ENCODE measurements at places on chromosomes 1 and 21. TPM values are rescaled to one million over a fixed set of nuclear protein-coding genes. Genes with fewer than 3 reads are reported as not detected.

DNA sequence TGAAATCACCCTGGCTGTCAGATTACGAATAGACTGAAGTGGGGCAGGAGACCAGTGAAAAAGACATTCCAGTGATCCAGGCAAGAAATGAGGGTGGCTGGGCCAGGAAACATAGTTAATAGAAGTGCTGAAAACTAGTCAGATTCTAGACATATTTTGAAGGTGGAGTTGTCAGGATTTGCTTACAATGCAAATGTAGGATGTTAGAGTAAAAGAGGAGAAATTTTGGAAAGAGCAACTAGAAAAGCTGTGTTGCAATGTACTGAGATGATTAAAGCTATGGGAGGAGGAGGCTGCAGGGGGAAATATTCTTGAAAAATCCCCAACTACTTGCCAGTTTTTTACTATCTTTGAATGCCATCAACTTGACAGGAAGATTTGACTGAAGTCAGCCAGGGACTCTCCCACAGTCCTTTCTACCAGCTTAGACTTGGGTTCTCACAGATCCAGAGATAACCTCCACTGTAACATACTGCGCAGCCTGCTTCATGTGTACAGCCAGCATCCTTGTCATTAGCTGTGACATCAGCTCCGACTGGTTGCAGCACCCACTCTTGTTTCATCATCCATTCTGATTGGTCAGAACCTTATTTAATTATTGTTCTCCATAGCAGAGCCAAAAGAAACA is 109.7 kb downstream of the TSEN15 start:
- no peak for DNase-seq

Gene ALDH9A1
- total RNA-seq: 41.3 TPM

Gene TTLL7
- total RNA-seq: 2.7 TPM

Gene SELL
- 111 TPM for total RNA-seq

Gene ENAH
- 1.1 TPM for total RNA-seq

GRCh38 chr1:17280894-17281293 is 27.1 kb upstream of the PADI4 start:
- DNase-seq: no peak

Gene CDC42BPA
- total RNA-seq: 3.0 TPM

- no peak for DNase-seq
Measured at GRCh38 chr1:66542314-66542713, 8.4 kb downstream of the SGIP1 start.

Gene BCAR3
- 0.66 TPM for total RNA-seq

DNA sequence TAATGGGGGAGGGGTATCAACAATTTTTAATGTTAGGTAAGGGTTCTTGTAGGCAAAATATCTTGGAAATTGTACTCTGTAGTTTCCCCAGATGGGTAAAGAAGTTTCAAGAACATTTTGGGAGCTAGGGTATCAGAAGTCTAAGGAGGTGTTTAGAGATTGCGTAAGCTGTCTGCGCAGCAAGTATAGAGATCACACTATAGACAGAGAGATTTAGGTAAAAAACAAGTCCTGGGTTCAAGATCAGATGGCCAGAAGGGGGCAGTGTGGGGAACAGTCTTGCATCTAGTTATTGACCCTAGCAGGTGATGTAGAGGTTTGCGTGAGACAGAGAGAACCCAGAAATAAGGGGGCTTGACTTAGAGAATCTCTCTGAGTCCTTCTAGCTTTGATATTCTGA is 80.8 kb downstream of the S1PR1 start:
- no peak for DNase-seq

- DNase-seq: no peak
Measured at GRCh38 chr1:10589074-10589473, 114.3 kb downstream of the PEX14 start.

GRCh38 chr1:111862599-111862998 is 106.9 kb downstream of the DDX20 start:
- DNase-seq: no peak

Gene ADORA1
- not detected for total RNA-seq

Gene NADK
- 77.1 TPM for total RNA-seq

Gene SLC9C2
- not detected for total RNA-seq

Gene C4BPB
- total RNA-seq: 1.2 TPM

DNA sequence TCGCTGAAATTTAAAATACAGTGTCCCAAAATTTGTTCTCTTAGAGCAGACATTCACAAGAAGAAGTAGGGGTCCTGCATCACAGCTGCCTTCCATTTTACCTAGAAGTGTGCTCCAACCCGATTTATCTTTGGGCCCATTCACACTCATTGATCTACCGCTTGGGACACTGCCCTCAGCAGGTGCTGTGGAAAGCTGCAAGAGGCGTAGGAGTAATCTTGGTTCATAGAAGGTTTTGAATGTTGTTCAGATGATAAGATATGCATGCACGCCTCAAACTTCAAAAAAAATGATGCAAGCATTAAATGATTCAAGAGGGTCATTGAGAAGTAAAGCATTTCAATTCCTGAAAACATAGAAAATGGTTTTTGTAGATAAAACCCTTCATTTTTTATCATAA is 18.6 kb upstream of the C1orf105 start:
- no peak for DNase-seq

GRCh38 chr1:83819436-83819835 is 179.5 kb downstream of the TTLL7 start:
- DNase-seq: no peak

DNA sequence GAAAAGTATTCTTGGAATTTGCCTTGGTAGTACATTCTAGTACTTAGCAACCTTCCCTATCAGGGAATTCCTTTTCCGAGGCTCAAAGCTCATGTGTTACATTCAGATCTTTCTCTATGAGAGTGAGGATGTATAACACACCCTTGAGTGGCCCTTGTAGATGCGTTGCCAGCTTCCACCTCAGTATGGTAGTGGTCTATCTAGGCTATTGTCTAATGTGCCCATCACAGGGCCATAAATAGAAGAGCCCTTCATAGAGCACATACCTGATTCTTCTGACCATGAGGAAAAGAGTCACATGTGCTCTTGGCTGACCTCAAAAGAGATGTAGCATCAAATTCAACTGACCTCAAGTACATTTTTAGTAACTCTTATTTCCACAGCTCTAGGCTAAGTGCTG is 14.0 kb upstream of the ZC3H11B start:
- no peak for DNase-seq

DNA sequence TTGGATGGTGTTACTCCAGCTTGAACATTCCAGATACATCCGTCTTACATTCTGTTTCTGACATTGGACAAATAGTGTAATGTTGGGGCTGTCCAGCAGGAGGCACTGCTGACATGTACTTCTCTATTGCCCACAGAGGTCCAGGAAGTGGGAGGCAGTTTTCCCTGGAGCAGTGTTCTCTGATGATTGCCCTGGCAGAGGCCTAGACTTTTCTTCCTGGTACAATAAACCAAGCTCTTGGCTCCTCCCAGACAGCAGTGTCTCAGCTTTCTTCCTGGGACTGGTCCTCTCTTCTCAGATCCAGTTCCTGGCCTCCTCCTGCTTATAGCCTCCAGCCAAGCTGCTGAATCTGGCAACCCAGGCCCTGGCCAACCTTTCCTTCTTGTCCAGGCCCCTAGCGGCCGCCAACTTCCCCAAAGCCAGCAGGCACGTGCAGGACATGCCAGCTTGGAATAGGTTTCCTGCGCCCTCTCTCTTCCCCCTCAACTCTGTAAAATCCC is 14.9 kb upstream of the IFNLR1 start:
- peak; percentile 36 for DNase-seq

Gene TMPRSS15
- not detected for total RNA-seq

DNA sequence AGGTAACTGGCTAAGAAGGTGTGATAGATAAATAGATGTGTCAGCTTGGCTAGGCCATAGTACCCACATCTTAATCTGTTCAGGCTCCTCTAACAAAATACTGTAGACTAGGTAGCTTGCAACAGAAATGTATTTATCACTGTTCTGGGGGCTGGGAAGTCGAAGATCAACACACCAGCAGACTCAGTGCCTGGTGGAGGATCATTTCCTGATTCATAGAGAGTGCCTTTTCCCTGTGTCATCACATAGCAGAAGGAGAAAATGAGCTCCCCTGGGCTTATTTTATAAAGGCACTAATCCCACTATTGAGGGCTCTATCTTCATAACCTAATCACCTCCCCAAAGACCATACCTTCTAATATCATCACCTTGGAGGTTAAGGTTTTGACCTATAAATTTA is 532.7 kb upstream of the OLFM3 start:
- no peak for DNase-seq

DNA sequence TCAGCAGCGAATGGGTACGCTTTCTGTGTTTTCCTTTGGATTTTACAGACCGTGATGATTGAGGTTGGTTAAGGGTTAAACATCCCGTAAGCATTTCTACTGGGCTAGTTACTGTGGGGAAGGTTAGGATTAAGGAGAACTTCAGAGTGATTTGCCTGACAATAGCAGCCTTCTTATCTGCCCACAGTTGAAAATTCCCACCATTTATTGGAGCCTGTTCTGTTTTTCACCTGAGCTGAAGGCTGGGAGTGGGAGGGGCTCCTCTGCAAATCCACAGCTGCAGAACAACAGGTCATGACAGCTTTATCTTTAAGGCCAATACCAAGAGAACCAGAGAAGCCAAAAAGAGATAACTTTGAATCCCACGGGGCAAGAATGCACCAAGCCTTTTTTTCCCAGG is 168.6 kb downstream of the KAZN start:
- DNase-seq: no peak

Gene CDCP2
- not detected for total RNA-seq

Gene RIPK4
- total RNA-seq: 0.76 TPM

DNA sequence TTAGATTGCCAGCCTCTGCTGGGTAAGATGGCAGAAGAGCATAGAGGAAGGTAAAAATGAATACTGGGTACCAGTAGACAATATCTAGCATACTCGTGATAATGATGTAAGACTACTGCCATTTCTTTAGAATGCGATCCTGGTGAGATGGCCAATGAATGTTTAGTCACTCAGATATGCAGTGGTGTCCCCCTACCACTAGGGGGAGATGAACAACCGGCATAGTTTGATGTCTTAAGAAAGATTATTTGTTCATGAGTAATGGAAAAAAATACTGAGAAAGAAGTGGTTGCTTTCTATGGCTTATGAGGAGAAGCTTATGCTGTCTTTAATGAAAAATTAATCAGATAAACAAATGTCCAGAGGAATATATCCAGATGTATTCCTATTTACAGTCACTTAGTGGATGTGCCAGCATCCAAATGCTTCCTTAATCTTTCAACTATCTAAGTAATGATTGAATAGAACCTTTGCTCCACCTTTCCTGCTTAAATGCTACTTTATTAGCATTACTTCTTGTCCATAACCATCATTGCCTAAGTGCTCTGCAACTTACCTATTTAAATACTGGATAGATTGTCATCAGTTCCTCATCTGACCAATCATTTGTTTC is 256.6 kb downstream of the ST6GALNAC3 start:
- DNase-seq: peak; percentile 33

GRCh38 chr1:62437273-62437940 is 558 bp downstream of the USP1 start:
- DNase-seq: peak; percentile 49

Gene KRTAP21-2
- total RNA-seq: not detected

GRCh38 chr1:198352975-198353695 is 187.3 kb downstream of the ATP6V1G3 start:
- no peak for DNase-seq

GRCh38 chr1:68782890-68783289 is 286.0 kb upstream of the DEPDC1 start:
- no peak for DNase-seq

Gene CRP
- not detected for total RNA-seq

Gene SMCP
- not detected for total RNA-seq

DNA sequence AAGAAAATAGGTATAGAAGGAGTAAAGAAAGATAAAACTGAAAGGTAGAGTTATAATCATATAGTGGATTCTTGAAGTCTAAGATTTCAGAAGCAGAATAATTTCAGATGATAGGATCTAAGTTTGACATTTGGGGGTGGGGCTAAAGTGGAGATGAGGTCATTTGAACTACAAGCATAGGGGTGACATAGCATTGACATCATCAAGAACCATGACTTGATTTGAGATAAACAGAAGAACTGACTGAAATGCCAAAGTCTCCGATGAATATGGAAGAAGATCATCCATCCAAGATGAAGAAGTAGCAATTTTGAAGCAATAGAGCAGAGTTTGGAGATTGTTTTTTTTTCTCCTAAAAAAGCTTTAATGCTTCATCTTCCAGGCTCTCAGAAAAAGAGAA is 122.3 kb downstream of the MACF1 start:
- DNase-seq: no peak

Gene GJA9
- total RNA-seq: not detected

DNA sequence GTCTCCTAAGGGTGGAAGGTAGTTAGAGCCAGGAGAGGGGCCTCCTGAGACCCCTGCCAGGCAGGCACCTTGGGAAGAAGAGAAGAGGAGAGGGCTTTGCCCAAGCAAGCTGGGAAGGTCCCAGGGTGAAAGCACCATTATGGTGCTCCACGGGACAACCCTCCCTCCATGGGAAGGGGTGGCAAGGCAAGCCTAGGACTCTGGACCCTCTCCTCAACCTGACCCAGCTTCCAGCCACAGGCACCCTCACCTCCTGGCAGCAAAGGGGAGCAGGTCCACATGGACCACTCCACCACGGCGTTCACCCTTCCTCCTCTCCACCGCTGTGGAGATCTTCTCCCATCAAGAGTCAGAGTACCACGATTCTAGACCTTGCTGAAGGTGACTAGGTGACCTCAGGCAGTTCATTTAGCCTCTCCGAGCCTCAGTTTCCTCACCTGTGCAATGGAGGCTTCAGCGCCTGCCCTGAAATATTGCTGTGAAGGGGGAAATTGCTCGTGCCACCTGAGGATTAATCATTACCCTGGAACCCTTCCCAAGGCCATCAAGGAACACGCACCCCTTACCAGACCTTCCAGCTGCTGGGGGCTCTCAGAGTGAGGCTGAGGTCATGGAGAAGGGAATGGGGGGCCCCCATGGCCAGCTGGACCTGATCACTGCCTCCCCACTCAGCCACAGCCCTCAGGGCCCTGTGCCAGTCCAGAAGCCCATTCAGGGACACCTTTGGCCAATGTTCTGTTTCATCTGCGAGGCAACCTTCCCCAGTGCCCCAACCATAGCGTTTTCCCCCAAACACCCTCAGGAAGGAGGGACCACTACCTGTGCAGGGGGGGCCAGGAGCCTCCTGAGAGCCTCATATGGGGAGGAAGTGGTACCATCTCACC is 1.6 kb downstream of the RAP1GAP start:
- DNase-seq: no peak

GRCh38 chr1:221700948-221701347 is 40.9 kb downstream of the DUSP10 start:
- no peak for DNase-seq

GRCh38 chr1:182110635-182111034 is 49.1 kb upstream of the ZNF648 start:
- DNase-seq: no peak

Gene TDRD10
- not detected for total RNA-seq

Gene TACSTD2
- 0.08 TPM for total RNA-seq

Gene C8B
- not detected for total RNA-seq

- no peak for DNase-seq
Measured at GRCh38 chr1:228343191-228343661, 63.4 kb downstream of the TRIM11 start.

Data from activated naive CD8-positive, alpha-beta T cell treated with anti-CD3 and anti-CD28 coated beads for 36 hours (primary cell).